Stimulated activated CD8-positive, alpha-beta memory T cell treated with anti-CD3 and anti-CD28 coated beads, Interleukin-7, amount 100 ng/mL, for 1 hour (primary cell): ENCODE measurements at places on chromosomes 4 and X.
A peak's percentile ranks its signal among the peaks of the same experiment; 100 is the strongest.

DNA sequence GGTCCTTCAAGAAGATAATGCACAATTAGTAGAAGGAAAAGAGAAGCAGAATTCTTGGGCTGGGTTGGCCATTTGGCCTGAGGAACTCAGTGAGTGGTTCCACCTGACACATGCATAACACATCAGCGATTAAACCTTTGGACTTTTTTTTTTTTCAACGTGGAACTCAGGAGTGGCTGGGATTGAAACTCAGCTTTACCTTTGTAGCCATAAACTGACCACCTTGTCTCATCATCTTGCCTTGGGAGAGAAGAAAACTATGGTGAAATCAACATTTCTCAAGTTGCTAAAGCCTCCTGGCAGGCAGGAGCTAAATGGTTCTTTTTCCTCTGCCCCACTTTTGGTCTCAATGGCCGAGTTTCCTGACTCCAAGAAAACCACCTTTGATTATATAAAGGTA is 16.3 kb downstream of the PTTG2 start:
- DNase-seq = no peak

- DNase-seq = no peak
Measured at GRCh38 chrX:120023259-120023658, 54.2 kb downstream of the RHOXF2B start.

DNA sequence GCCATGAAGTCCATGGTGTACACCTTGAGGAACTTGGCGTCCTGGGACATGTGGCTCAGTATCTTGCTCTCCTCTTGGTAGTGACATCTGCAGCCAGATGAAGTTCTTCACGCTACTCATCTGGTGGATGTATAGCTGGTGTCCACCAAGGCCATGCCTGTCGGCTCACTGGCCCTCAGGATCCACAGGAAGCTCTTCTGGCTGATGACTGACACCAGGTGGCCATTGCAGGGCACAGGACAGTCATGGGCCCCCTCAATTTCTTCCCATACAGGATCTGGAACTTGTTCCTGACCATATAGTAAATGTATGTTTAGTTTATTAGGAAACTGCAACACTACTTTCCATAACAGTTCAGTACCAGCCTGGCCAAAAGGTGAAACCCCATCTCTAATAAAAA is 10.3 kb upstream of the CLCN5 start:
- DNase-seq = no peak

DNA sequence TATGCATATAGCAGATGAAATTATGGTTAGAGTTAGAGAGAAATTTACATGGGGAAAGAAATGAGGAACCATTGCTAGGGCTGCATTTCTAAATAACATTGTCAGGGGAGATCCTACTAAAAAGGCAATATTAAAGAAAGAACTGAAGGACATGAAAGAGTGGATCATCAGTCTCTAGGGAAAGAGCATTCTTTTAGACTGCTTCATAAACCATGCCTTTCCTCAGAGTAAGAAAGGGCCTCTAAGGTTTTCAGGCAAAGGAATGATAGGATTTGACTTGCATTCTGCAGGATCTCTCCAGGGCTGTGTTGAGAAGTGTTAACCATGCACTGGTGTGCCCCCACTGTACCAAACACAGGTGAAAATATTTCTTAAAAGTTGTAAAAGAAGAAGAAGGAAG is 385.4 kb upstream of the MAD2L1 start:
- DNase-seq = no peak

DNA sequence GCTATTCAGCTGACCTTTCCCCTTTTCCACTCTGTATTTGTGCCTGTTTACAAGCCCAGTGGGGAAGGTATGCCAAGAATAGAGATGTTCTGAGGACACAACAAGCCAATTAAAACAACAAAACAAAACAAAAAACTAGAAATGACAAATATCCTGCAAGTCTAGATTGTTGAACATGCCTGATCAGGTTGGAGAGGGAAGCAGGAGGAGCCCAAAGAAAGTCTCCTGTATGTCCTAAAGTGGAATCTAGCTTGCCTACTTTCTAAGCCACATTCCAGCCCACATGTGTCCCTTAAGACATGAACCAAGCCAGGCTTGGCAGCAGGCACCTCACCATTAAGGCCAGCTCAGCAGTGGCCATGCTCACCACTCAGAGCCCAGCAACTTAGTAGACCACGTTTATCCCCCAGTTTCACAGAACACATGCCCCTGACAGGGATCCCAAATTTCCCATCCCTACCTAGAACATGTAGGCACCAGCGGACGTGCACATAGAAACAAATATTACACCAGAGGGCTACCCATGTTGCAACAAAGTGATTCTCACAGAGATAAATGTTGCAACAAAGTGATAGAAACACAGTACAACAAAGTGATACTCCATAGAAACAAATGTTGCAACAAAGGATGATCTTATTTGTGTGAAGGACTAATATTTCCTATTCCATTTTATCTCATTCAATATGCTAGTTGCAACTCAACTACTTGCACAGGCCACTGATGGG is 48.3 kb downstream of the CD99L2 start:
- DNase-seq = no peak

- DNase-seq = no peak
Measured at GRCh38 chr4:143232277-143232676, 47.6 kb downstream of the USP38 start.

- DNase-seq = no peak
Measured at GRCh38 chrX:28981952-28982351, 394.7 kb downstream of the IL1RAPL1 start.

DNA sequence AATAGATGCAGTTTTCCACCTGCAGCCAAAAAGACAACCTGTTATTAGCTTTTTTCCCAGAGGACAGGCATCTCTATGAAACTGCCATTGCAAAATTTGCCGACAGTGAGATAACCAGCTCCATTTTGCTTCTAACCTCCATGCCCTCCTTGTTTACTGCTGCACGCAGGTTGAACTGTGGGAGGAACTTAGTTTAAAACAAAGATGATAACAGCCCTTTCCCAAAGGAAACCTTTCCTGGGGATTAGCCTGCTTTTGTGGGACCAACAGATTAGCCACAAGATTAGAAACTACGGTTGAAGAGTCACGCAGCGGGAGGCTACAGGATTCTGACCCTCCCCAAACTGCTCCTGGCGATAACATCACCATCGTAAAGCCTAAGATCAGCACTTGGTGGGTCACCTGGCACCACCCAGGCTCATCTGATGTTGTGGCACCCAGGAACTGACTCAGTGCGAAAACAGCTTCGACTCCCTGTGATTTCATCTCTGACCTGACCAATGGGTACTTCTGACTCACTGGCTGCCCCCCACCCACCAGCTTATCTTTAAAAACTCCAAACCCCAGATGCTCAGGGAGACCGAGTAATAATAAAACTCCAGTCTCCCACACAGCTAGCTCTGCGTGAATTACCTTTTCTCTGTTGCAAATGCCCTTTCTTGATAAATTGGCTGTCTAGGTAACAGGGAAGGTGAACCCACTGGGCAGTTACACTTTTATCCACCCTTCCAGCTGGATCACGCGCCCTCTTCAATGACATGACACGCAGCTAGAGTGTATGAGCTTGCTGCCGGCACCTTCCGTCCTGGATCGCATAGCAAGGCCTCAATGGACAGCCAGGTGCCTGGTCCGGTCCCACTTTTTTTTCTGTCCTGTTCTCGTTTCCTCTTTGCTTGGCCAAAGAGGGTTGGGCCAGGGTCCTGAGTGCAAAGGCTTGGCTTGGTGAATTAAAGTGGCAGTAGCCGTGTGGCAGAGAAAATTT is 27.2 kb downstream of the NOP14 start:
- DNase-seq = no peak

DNA sequence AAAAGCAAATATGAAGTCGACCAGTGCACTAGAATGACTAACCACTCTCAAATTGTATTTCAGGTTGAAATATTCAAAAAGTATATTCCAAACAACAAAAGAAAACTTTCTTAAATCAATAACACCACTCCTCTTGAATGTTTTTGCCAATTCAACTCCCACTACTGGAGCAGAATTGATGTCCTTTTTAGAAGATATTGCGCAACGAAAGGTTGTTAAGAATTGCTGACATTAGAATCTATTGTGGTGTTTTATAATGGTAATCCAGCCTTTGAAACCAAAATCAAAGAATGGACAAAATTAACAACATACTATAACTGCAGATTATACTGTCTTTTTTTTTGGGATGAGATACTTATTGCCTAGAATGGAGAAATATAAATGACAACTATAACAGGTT is 331.3 kb downstream of the GRXCR1 start:
- no peak for DNase-seq

GRCh38 chrX:26918631-26919030 is 544.5 kb downstream of the PPP4R3C start:
- no peak for DNase-seq

GRCh38 chr4:73648478-73648877 is 28.2 kb upstream of the RASSF6 start:
- DNase-seq = no peak

DNA sequence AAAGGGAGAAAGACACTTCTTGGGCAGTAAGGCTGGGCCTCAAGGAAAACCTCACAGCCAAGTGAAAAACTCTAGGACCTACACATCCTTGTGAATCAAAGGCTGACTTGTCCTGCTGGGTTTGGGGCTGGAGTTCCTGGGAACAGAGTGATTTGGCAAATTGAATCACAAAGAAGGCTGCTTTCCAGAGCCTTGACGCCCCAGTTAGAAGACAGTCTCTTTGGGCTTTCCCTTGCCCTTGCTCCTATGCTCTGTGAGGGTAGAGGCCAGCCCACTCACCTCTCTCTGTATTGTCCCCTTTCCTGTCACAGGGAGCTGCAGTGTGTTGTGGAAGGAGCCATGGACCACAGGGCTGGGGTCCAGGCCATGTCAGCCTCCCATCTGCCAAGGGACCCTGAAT is 9.6 kb downstream of the AMER1 start:
- DNase-seq = no peak

- no peak for DNase-seq
Measured at GRCh38 chr4:25215511-25215910, 18.3 kb upstream of the PI4K2B start.

DNA sequence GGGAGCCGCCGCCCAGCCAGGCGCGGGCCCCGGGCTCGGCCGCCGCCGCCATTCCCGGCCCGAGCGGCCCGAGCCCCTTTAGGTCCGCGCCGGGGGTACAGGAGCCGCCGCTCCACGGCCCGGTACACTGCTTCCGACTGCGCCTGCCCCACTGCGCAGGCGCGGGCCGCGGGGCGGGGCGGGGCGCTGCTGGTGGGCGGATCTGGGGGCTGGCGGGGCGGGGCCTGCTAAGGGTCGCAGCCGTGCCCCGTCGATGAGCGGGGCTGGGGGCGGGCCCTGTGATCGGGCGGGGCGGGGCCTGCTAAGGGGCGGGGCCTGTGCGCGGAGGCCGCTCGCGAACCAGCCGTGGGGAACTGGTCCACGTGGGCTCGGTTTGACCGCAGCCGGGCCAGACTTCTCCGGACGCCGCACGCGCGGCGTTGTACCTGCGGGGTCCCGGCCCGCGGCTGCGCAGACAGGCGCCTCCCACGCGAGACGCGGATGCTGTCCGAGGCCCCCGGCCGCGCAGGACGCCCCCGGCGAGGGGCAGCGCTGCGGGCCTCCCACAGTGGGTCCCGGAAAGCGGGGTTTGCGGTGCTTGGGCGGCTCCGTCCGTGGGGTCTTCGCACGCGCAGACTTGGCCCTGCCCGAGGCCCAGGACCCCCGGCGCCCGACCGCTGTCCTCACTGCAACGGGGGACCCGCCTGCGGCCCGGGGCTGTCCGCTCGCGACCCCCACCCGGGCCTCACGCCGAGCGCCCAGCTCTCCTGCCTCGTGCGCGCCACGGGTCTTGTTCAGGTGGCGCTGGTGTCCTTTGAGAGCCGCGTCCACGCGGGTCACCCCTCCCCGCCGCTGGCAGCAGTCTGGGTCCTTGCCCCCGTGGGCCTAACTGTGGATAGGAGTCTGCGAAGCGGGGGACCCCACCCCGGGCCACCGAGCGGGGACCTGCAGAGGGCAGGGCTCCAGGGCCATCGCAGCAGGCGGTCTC is at the start of gene DGKQ:
DGKQ (minus strand) TSS at position 139 of the 967 bp plus-strand sequence; CDS start at position 52, 87 bp downstream.
- DNase-seq = peak; percentile 77

GRCh38 chr4:173883821-173884220 is 353.8 kb upstream of the HAND2 start:
- DNase-seq = no peak

GRCh38 chr4:37531151-37531550 is 155.0 kb downstream of the RELL1 start:
- no peak for DNase-seq

- no peak for DNase-seq
Measured at GRCh38 chr4:78222575-78223186, 165.6 kb downstream of the FRAS1 start.

- no peak for DNase-seq
Measured at GRCh38 chr4:23070848-23071570, 378.3 kb downstream of the GBA3 start.

DNA sequence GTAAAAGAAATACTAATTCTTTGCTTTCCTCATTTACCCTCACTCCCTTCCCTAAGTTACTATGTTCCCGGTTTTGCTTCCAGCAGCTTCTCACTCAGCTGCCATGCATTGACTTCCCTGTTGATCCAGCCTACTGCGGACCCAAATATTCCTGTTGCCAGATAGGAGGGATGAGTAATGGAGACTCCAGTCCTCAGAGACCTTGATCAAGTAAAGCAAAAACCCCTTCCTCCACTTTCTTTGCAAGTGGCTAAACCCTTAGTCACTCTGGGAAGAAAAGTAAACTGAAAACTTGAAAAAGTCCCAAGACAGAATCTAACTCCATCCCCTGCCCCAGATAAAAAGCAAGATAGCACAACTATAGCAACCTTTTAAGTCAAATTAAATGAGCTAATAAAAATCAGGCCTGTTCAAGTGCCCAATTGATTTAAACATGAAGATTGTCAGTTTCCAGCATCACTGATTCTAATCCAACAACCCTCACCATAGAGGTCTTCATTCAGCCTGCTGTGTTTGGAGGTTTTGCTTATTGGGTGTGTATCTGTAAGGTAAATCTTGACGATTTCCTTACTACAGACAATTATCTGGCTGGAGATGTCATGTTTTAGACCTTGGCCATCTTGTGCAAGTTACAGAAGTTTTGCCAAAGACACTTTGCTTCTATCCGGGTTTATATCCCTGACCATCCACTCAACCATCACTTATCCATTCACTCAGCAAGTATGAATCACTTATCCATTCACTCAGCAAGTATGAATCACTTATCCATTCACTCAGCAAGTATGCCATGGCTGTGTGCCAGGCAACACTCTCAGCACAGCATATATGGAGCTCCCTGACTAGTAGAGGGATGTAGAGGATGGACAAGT is 17.6 kb downstream of the FGFBP1 start:
- no peak for DNase-seq

GRCh38 chr4:149493492-149493891 is 322.2 kb downstream of the IQCM start:
- DNase-seq = no peak

GRCh38 chr4:7021930-7022664 is 21.1 kb upstream of the TADA2B start:
- DNase-seq = no peak

GRCh38 chr4:111405989-111406388 is 739.3 kb upstream of the FAM241A start:
- no peak for DNase-seq

- DNase-seq = no peak
Measured at GRCh38 chr4:26905172-26905571, 44.5 kb downstream of the STIM2 start.

- DNase-seq = no peak
Measured at GRCh38 chr4:138938366-138938690, 77.3 kb upstream of the NOCT start.

- no peak for DNase-seq
Measured at GRCh38 chr4:173337463-173337862, 3.3 kb upstream of the HMGB2 start.

GRCh38 chrX:65451663-65452062 is 82.9 kb downstream of the LAS1L start:
- DNase-seq = no peak

GRCh38 chr4:118033148-118034052 is 886 bp upstream of the NDST3 start:
- DNase-seq = no peak

- no peak for DNase-seq
Measured at GRCh38 chrX:18076434-18076833, 144.3 kb downstream of the BEND2 start.
